Natural killer cell (primary cell): ENCODE measurements at places on chromosomes 16 and 17. TPM values are rescaled to one million over a fixed set of nuclear protein-coding genes. Genes with fewer than 3 reads are reported as not detected.

Gene MYL11
- 7.2 TPM for total RNA-seq

Gene ZNF750
- not detected for total RNA-seq

Gene C1QL1
- total RNA-seq: not detected

Gene BAIAP3
- 19.9 TPM for total RNA-seq

Gene HEXIM1
- total RNA-seq: 64.9 TPM

Gene FBXO39
- total RNA-seq: 0.72 TPM

Gene KRT33A
- not detected for total RNA-seq

Gene RPS2
- total RNA-seq: 1,274 TPM

DNA sequence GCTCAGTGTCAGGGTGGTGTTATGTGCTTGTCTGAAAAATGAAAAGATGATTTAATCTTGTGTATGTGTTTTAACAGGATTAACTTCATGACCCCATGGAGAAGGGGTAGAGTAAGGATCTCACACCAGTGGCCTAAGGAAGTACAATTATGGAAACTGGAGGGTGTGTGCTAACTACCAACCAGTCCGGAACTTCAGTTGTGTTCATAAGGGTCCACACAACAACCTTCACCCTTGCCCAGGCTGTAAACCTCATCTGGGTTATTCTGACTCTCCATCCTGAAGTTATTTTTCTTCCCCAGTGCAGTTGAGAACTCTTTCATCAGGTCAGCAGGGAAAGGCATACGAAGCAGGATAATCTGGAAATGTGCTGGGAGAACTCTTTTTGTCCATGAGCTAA lies 158.9 kb downstream of the MAP2K6 start:
- no peak for DNase-seq

- no peak for DNase-seq
Measured at GRCh38 chr16:84270531-84270930, 24.1 kb upstream of the WFDC1 start.

DNA sequence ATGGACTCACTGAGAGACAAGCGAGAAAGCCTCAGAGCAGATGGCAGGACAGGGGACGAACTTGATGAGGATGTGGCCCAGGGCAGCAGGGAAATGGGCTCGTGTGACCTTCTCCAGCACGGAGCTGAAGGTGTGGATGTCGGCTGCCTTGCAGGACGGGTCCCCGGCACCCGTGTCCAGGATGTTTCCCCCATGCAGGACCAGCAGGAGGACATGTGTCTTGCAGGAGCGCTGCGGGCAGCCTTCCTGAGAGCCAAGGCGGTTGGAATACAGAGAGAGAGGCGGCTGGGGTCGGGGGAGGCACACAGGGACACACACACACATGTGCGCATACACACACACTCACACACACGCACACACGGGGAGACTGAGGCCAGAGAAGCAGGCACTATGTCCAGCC lies 39.3 kb downstream of the PIMREG start:
- DNase-seq: no peak

DNA sequence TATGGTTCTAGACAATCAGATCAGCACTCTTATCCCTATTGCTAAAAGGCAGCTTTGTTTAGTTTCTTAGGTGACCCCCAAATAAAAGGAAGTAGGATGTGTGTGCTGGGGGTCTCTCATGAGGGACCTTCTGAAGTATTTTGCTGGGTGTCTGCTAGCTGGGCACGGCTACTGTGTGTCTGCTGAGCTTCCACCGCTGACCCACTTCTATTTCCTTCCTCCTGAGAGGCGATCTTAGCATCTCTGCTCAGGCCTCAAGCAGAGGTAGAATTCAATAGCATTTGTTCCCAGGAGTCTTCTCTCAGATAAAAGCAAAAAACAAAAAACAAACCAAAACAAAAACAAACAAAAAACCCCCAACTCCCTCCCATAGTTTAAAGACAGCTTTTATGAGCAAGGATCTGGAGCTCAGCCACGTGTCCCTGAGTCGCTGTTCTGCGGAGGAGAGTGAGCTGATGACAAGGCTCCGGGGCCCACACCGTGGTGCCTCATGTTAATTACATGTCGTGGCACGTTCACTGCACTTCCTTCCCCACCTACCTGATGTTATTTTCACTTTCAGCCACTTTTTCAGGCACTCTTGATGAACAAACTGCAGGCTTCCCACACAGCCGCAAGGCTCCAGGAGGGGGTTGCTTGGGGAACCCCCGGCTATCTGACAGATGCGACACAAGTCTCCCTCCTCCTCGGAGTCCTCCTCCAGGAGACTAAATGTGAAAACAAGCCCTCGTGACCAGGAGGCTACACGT lies 83.5 kb downstream of the MARCHF10 start:
- peak; percentile 60 for DNase-seq

DNA sequence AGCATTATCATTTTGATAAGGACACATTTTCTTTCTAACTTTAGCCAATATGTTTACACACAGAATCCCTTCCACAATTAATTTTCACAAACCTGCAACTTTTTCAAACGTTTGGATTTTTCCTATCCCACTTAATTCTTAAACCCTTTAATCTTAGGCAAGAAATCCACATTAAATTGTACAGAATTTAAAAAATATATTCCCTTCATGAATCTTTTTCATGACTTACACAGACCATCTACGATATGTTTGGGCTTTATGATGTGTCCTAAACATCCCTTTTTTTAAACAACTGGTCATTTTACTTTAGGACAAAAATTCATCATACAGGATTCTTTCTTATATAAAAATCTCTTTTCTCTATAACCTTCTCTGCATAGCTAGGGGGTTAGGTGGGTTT lies 241.5 kb upstream of the CNTNAP4 start:
- DNase-seq: no peak

DNA sequence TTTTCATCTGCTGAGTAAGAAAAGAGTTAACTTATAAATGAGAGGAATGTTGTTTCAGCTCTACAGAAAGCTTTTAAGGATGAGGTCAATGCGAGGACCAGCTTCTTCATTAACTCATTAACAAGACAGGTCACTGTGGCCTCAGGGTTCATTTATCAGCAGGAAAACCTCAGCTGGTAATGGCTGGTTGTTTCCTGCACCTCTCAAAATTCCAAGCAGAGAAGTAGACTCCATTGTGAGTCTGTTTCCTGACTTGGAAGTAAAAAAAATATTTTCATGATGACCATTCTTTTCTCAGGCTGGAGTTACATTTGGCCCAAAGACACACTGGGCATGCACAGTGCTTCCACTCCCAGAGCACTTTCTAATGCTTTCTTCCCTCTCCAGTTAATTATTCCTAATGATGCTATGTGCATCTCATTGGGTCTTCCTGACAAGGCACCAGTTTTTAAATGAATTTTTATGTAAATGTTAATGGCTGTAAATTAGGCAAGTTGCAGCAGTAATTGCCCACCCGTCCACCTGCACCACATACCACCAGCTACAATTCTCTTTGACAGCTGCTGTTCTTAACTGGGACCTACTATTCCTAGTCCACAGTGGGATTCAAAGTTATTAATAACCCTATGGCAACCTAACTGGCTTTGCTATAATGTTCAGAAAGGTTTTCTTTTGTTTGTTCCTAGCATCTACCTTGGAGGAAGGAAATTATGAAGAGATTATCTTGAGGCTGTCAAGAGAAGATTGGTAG lies 89.5 kb upstream of the BCAR1 start:
- no peak for DNase-seq

- no peak for DNase-seq
Measured at GRCh38 chr16:85293904-85294642, 181.8 kb upstream of the CIBAR2 start.

GRCh38 chr17:53527473-53527872 lies 295.3 kb upstream of the KIF2B start:
- DNase-seq: no peak

GRCh38 chr17:17150448-17150800 lies 55.7 kb downstream of the PLD6 start:
- DNase-seq: no peak

DNA sequence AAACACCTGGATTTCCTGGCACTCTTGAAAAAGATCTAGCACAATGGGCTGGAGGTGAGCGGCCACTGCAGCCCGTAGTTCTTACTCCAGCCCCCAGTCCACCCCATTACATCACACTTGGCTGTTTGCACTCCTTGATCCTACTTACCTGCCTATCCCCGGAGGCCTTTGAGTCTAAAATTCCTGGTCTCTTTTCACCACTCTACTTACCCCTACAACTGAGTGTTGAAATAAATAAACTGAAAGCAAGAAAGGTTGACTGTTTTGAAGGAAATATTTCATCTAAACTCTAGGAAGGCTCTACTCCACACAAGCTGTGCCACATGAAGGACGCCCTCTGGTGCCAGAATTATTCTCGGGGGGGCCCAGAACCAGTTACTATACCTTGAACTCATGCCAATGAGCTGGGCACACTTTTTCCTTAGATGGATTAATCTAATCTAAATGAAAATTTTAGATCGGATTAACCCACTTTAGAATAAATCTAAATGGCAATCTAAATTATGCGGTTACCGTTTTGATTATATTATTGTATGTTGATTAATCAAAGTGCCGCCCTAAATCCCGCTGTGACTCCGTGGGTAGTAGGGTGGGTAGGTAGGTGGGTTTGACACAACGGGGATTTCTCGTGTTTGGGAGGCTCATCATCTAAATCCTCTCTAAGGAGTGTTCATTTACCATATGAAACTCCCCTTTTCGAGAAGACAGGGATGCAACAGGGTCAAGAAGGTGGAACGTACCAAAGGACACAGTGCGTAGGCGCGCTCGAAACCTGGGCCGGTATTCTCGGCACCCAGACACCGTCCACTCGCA lies 651 bp upstream of the EIF1 start:
- peak; percentile 81 for DNase-seq

- peak; percentile 27 for DNase-seq
Measured at GRCh38 chr17:9115214-9116191, 94.2 kb downstream of the NTN1 start.

DNA sequence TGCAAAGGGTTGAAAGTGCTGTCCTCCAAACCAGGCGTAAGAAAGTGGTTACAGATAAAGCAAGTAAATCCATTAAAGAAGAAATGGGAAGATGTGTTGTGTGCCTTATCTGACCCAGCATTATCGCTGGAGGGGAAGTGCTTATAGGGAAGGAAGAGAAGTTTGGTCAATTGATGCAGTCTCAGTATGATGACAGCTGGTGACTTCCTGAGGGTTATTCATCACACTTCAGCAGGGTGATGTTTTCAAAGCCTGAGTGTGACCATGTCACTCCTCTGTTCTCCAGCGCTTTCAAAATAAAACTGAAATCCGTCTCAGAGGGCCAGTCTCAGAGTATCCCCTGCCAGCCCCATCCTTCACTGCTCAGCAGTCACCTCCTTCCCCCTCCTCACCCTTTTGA lies 505.4 kb upstream of the RBFOX1 start:
- no peak for DNase-seq

- no peak for DNase-seq
Measured at GRCh38 chr17:45345246-45345553, 28.4 kb upstream of the MAP3K14 start.

DNA sequence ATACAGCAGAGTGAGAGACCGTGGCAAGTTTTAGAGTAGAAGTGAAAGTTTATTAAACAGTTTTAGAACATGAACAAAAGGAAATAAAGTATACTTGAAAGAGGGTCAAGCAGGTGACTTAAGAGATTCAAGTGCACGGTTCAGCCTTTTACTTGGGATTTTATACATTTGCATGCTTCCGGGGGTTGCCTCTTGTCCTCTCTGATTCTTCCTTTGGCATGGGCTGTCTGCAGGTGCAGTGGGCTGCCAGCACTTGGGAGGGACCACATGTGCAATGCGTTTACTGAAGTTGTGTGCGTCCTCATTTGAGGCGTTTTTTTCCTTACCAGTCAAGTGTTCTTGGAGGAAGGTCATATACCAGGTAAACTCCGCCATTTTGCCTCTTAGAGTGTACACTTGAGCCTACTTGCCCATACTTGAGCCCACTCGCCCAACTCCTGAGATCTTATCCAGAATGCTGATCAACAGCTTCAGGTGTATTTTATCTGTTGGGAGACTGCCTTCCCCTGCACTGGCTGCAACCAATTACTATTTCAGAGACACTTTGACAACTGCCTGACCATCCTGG lies 195.2 kb downstream of the IRX5 start:
- no peak for DNase-seq

- no peak for DNase-seq
Measured at GRCh38 chr17:80393241-80393890, 21.6 kb upstream of the ENDOV start.

DNA sequence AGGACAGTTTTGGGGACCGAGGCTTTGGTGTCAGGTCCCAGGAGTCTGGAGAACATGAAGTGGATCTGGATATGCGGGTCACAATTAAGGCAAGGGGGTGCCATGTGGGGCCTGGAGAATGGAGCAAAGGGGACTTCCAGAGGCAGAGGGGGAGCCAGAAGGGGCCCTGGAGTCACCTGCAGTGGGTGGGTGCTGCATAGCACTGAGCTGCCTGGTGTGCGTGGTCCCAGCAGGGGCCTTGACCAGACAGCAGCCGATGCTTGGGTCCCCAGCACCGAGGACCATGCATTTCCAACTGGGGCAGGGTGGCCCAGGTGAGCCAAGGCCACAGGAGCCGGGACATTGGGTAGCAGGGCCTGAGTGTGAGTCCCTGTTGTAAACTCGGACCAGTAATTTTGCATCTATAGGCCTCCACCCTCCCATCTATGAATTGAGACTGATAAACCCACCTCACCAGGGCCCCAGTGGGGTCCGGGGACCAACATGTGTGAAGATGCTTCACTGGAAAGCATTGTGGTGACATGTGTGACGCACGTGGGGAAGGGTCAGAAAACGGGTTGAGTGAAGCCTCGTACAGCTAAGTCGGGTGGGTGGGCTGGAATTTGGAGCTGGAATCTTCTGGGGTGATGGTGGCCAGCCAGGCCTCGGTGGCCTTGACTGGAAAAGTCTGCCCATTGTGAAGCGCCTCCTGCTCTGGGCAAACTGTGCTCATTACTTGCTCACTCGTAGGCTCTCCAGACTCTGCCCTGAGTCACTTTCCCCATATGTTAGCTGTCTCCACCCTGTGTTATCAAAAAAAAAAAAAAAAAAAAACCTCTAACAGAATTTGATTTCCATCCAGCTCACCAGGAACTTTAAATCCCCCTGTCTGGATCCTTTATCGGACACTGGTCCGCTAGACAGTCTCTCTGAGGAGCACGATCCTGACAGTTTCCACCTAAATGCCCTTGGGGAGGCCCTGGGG lies 90.5 kb upstream of the ZNF469 start:
- DNase-seq: no peak

DNA sequence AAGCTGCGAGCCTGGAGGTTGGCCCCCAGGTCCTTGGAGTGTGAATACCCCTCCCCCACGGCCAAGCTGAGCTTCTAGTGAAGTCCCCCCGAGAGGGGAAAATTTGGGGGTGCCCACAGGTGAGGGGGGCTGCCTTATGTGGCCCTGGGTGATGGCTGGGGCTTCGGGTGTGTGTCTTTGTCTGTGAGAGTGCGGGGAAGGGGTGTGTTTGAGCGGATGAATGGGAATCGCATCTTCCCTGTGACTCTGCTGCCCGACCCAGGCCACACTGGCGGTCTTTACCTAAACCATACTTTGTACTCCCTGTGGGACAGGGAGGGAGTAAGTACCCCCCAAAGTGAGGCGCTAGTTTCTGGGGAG lies 1.3 kb downstream of the SBK1 start:
- DNase-seq: no peak

DNA sequence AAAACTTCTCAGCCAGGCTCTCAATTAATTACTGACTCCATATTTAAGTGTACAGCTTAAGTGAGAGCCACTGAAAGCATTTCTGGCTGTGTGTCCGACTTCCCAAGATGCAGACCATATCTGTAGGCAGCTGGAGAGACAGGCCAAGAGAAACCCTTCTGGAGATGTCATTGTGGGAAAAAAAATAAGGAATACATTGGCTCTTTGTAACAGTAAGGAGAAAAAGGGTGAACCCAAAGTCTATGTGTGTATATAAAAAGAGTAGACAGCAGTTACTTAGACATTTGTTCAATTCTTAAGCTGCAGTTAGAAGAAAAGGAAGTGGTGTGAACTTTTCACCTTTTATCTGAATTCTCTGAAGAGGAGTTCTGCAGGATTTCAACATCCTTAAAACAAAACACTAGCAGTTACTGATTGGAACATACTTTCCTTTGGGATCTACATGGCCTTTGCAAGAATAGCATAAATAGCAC lies 21.7 kb downstream of the FAM117A start:
- DNase-seq: peak; percentile 52
